Activated CD8-positive, alpha-beta memory T cell treated with anti-CD3 and anti-CD28 coated beads for 48 hours (primary cell): ENCODE measurements at places on chromosomes 2 and 18.

DNA sequence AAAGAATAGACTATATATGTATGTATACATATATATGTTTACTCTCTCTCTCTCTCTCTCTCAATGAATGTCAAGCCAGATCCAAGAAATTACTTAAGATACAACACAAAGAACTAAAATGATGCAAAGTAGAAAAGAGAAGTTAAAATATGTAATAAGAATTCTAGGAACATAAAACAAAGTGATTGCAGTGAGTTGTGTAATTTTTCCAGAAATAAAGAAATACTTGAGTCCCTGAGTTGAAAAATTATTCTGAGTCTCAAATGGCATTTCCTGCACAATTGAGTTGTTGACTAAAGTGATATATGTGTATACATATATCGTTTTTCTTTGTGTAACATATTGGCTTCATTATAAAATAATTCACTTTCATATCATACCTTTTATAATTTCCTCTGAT is 262.4 kb downstream of the INSIG2 start:
- DNase-seq, result no peak

- DNase-seq, result no peak
These were observed 305.6 kb upstream of the ZEB2 start for GRCh38 chr2:144825331-144826020.

DNA sequence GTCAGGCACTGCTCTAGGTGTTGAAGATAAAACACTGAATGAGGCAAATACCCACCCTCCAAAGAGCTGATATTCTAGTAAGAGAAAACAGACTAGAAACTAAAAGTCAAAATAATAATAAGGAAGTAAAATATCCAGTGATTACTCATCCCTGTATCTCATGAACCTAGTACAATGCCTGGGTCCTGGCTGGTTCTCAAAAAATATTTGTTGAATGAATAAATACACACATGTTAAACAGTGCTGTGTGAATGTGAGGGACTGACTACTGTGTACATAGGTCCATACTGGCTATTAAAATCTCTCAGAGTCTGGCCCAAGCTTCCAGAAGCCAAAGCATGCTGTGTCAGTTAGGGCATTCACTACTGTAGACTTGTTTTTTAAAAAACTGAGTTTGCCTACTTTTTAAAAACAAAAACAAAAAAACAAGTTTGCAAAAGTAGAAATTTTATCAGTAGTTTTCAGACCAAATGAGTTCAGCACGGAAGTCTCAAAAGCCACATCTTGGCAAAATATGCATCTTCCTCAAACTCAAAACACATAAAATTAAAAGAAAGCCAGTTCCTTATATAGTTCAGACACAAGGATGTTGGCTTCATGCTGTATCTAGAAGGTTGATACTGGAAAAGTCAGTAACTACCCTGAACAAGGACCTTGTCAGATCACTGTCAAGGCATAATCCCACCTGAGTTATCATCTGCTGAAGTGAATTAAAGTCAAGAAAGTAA is 136.2 kb downstream of the THADA start:
- DNase-seq, result no peak

GRCh38 chr2:118687698-118688097 is 159.8 kb downstream of the EN1 start:
- DNase-seq, result no peak

GRCh38 chr2:202147775-202148174 is 74.7 kb downstream of the KIAA2012 start:
- no peak for DNase-seq

DNA sequence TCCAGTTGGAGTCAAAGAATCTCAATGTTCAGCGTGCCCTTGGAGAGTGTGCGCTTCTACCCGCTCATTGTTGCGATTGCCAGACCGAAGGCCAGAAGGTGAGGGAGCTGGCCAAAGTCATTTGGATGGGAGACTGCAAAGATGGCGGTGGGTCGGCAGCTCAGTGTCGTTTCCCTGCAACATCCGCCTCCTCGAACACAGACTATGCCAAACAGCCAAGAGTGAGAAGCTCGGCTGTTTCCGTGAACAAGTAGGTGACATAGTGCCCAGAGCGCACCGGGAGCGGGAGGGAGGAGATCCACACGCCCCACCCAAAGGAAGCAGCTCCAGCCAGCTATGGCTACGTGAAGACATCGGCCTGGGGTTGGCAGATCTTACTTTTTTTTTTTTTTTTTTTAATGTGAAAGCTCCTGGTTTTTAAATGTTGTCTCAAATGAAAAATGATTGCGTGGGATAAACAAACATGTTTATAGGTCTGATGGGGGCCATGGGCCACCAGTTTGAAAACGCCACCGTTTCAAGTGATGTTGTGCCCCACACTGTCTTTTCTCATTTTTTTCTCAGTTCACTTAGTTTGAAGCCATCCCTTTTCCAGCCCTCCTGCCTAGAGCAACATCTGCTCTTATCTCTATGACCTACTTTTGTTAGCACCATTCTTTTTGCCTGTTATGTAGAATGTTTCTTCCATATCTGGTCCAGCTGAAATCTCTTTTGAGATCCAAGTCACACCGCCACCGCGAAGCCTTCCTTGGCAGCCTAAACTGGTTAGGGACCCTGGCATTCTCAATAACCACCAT is 682.4 kb downstream of the RNF144A start:
- no peak for DNase-seq

- no peak for DNase-seq
These were observed 82.7 kb downstream of the FAM168B start for GRCh38 chr2:131010566-131010965.

DNA sequence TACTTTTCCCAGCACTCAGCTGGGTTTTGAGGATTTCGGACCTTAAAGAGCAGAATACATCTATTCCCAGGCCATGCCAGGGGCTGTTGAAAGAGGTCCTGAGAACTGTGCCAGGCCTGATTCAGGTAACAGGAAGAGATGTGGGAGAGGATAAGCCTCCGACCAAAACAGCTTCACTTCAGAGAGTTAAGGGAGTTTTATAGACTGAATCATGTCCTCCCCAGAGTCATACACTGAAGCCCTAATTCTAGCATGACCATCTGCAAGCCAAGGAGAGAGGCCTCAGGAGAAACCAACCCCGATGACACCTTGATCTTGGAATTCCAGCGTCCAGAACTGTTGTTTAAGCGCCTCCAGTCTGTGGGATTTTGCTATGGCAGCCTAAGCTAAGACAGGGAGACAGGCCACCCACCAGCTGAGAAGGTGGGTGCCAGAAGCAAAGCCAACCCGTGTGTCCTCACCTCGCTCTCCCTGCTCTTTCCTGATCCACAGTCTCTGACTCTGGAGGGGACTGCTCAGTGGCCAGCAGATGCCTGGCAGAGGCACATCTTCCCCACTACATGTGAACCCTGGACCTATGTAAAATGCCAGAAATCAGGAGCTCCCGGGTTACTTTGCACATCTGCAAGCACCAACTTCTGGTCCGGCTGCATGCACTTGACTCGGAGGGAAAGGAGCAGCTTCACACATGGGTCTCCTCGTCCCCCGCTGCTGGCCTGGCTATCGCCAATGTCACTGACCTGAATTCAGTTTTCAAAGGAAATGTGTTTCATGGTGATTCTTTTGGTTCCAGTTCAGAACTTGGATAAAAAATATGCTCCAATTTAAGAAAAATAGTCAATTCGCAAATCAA is 116.8 kb upstream of the EPC2 start:
- DNase-seq, result no peak

DNA sequence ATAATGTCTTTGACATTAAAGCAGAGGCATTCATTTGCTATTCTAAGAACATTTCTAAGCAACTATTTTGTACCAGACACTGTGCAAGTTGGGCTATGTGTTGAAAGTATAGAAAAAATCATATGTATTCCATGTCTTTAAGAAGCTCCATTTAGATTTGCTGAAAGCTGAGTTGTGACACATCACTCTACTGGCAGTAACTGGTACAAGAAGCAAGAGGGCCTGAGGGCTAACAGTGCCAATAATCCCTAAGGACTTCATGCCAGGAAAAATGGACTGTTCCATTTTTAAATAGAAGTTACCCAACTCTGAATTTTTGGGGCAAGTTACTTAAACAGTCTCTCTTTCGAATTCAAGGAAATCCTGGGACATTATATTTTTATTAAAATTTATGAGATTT is 178.7 kb downstream of the SRBD1 start:
- DNase-seq, result no peak
